ENCODE measurements at places on chromosomes 2 and 18.

DNA sequence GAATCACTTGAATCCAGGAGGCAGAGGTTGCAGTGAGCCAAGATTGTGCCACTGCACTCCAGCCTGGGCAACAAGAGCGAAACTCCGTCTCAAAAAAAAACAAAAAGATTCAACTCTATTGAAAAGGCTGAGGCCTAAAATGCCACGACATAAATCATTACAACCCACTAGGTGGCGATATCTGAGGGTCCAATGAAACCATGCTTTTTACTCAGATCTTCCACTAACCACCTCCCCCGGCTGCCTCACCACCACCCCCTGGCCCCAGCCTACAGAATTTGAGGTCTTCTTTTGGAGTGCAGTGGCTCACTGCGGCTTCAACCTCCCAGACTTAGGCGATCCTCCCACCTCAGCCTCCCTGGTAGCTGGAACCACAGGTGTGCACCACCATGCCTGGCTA, 57.5 kb downstream of the AP1S3 start:
- DNase-seq: peak; percentile 21

- DNase-seq: no peak
Observed at GRCh38 chr18:42131930-42132244, 176.9 kb downstream of the PIK3C3 start.

DNA sequence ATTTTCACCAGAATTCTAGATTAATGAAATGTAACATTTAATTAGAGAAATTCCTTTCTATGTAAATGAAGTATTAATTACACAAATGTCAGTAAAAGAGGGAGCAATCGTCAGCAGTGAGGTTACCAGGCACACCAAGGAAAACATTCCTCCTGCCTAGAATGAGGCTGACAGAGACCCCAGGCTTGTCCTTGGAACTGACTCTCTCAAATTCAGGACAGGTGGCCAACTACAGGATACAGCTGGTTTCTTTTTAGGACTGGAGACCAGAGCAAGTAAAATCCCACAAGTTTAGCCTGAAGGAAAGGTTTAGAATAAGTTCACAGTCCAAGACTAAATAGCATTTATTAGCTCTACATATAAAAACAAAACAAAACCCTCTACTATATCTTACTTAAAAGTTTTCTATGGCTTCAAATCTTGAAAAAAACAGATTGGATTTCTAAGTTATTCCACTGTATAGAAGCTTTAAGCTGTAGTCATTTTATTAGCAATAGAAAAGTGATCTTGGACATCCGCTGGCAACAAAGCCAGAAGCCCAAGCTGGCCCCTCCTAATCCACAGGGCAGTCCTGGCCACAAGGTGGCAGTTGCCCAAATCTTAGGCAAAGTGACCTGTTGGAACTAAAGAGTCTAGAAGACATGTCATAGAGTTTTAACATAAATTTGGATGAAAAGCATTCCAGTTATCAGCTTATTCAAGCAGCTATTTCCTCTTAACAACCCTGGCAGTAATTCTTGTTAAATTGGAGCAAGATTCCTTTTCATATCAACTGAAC, 81.0 kb downstream of the SP3 start:
- no peak for DNase-seq

DNA sequence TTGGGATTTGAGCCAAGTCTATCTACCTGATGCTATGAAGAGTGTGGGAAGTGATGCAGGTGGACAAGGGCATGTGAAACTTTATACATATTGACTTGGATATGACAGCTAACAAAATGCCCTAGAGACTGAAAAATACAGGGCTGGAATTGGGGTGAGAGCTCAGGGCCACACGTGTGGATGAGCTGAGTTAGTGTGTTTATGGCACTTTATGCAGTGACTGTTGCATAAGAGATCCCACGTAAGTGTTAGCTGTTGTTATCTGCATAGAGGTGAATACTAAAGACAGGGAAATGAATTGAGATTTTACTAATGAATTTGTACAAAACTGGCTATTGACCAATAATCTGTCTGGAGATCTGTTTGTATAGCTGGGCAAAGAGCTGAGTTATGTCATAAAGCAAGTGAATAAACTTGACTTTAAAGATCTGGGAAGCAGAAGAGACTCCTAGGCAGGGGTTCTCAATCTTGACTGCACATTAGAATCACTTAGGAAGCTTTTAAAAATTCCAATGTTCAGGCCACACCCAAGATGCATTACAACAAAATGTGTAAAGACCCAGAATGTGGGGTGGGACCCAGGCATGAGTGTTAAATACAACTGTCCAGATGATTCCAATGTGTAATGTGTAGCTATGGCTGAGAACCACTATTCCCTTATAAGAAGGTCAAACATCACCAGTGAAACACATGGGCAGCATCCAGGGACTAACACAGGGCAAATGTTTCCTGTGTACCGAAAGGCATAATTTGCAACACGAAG, 74.2 kb upstream of the STK17B start:
- DNase-seq: no peak

- no peak for DNase-seq
Observed at GRCh38 chr2:196617430-196617829, 22.1 kb upstream of the CCDC150 start.

DNA sequence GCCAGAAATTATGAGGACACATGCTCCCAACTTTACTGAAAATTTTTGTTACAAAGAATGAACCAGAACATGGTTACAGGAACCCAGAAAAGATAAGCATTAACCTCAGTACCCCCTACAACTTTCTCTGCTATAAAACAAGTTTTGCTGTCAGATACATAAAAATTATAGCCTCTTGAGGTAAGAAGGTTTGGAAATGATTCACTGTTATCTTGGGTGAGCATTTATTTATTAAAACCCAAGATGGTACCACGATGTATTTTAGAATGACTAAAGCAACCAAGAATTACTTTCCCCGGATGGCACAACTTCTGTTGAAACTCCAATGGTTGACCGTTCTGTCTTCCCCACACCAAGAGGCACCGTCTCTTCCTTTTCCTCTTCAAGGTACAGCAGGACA, 72.9 kb downstream of the RBMS1 start:
- no peak for DNase-seq

- no peak for DNase-seq
Observed at GRCh38 chr18:50307400-50307737, 19.9 kb upstream of the CXXC1 start.

DNA sequence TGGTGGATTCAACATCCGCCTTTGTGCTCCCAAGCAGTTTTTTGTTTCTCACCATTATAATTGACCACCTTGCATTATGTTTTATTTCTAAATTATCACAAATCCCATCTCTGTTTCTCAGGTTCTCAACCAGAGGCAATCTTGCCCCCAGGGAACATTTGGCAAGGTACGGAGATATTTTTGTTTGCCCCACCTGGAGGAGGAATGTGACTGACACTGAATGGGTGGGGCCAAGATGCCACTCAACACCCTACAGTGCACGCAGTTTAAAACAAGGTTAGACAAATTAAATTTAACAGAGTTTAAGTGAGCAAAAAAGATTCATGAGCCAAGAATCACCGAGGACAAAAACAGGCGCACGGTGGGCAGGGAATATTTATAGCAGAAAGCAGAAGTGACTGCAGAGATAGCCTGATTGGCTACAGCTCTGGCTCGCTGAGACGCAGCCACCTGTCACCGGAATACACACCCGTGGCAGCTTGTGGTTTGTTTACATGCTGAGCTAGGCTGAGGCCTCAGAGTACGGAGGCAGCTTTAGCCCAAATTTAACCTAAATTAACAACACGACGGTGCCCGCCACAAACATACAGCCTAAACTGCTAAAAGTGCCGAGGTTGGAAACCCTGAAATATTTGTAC, 150.0 kb upstream of the ALKAL2 start:
- peak; percentile 17 for DNase-seq

GRCh38 chr2:57107353-57107752, 923.6 kb downstream of the CCDC85A start:
- DNase-seq: no peak

- no peak for DNase-seq
Observed at GRCh38 chr18:13544953-13545352, 181.4 kb downstream of the FAM210A start.

GRCh38 chr18:5998907-5999306, 103.6 kb upstream of the TMEM200C start:
- DNase-seq: no peak

DNA sequence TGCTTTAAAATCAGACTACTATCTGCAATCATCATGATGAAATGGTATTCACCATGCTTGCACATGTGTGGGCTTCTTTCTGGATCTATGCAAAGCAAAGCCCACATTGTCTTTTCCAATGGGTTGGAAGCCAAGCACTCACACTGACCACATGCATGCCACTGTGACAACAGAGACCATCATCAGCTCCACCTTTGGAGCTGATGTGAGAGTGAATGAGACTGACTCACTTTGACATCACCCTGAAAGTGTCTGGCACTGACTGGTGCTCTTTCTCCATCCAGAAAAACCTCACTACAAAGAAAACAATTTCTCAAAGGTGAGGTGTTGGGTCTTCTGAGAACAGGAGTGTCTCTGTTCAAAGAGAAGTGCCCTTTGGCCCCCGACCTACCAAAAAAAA, 4.7 kb downstream of the MYO5B start:
- no peak for DNase-seq

DNA sequence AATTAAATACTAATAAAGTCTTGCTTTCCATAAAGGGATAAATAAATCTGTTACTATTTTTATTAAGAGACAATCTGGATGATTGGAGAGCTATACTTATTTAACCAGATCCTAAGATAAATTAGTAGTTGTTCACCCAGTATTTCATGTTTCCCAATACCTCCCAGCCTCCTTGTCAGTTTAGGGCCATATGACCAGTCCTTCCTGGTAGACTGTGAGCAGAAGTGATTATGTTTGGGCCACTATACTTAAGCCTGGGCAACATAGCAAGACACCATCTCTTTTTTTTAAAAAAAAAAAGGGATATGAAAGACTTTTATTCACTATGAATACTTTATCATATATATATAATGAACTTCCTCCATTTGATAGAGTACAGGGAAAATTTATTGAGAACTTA, 48.8 kb upstream of the PPM1B start:
- no peak for DNase-seq

- no peak for DNase-seq
Observed at GRCh38 chr18:39345321-39345720, 1779.7 kb upstream of the CELF4 start.

DNA sequence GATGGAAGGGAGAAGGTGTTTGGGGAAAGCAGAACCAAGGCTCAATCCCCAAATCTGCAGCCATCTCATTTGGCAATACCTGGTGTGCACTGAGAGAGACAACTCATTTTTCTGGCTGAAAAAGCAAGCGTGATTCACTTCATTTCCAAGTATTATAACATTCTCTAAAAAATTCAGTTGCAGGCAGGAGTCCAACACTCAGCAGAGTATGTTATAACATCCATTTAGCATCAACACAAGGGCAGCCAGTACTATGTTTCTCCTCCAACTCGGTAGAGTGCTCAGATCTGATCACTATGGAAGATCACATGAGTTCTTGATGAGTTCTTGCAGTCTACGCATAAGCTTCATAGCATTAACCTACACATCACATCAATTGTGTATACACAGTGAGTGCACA, 99.4 kb upstream of the PID1 start:
- no peak for DNase-seq

- no peak for DNase-seq
Observed at GRCh38 chr2:73821227-73821626, 7.5 kb upstream of the STAMBP start.

DNA sequence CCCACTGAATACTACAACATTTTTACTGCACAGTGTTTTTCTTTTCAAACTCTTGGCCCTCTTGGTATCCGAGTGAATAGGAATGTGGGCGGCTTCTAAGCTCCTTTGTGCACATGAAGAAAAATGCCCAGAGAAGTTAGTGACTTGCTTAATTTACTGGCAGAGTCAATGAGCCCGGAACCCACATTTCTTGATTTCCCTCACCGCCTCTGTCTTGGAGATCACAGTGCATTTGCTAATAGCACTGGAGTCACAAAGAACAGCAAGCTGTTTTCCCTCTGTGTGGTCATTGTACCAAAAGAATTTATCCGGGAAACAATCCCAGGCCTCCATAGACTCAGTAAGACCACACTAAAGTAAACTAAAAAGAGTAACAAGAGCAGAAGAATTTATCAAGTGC, 18.9 kb downstream of the STON1 start:
- DNase-seq: no peak

DNA sequence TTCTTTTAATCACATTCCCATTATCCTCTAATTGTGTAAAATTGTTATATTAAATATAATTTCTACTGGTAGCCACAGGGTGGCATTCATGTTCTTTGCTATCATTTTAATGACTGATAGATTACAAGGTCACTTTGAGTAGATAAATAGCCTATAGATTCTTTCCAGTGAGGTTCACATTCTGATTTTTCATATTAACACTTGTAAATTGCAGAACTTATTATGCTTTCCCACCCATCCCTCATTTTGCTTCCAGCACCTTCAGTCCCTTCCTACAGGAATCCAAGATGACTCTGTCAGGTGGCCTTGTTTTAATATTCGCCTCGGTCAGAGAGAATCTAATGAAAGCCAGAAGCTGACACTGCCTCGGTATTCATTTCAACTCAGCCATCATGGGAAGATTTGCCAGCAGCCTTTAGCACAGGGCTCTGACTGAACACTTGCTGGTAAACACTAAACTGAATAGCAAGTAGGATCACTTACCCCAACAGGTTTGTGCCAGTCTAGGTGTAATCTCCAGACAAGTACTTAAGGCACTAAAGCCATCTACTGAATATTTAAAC, 101.2 kb upstream of the FSHR start:
- DNase-seq: no peak

DNA sequence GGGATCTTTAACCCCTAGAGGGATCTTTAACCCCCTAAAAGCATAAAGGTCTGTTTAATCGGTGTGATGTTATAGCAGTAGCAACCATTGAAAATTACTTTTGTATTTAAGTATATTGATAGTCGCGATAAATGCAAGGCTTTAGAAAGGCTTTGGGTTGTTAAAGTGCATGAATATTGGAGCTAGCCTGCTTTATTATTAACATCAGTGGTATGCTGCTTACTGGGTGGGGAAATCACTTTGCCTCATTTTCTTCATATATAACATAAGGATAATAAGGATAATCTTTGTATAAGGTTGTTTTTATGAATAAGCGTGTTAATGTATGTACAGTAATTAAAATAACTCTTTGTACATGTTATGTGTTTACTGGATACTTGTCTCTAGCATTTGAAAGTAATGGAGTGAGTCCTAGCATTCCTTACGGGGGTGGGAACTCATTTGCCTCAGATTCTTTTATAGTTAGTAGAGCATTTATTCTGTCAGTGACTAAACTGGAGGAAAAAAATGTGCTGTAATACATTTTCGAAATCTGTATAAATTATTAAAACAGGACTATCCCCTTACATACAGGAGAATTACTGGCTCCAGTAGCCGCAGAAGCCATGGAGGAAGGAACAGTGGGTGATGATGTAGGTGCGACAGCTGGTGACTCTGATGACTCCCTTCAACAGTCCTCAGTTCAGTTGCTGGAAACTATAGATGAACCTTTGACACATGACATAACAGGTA, 122.2 kb downstream of the BIRC6 start:
- DNase-seq: no peak

- DNase-seq: no peak
Observed at GRCh38 chr2:128414946-128415778, 96.5 kb upstream of the HS6ST1 start.

Data from stimulated activated CD4-positive, alpha-beta T cell treated with anti-CD3 and anti-CD28 coated beads, TNF-alpha, amount 100 ng/mL, for 4 hours (primary cell).